ENCODE measurements at places on chromosomes 16 and 17.

- DNase-seq: no peak
Observed at GRCh38 chr17:28969706-28970393, 18.5 kb upstream of the PHF12 start.

DNA sequence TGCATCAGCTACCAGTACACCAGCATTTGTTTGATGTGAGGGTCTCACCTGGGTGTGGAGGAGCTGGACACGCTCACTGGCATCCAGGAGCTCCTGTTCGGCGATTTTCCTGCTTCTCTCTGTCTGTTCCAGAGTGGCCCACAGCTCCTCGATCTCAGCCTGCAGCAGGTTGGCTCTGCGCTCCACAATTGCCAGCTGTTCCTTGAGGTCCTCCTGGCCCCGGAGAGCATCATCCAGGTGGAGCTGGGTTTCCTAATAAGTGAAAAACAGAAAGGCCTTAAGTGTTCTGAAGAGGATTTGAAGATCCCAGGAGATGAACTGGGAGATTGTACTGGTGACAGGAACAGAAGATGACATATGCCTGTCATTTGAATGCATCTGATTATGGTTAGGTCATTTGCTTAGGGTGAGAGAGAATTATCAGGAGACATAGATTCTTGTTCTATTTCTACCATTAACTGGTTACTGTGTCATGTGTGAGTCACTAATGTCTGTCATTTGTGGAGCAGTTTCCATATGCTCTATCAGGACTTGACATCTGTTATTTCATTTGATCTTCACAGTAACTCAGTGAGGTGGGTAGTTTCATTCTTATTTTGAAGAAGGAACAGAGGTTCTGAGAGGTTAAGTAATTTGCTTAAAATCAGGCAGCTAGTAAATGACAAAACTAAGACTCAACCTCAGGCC is 21.5 kb upstream of the MYH13 start:
- DNase-seq: no peak

GRCh38 chr17:64240741-64241347 is 22.2 kb downstream of the TEX2 start:
- no peak for DNase-seq

GRCh38 chr16:30659507-30660423 is 1.5 kb downstream of the FBRS start:
- DNase-seq: peak; percentile 10

GRCh38 chr16:73616166-73616753 is 568.3 kb upstream of the ZFHX3 start:
- no peak for DNase-seq

DNA sequence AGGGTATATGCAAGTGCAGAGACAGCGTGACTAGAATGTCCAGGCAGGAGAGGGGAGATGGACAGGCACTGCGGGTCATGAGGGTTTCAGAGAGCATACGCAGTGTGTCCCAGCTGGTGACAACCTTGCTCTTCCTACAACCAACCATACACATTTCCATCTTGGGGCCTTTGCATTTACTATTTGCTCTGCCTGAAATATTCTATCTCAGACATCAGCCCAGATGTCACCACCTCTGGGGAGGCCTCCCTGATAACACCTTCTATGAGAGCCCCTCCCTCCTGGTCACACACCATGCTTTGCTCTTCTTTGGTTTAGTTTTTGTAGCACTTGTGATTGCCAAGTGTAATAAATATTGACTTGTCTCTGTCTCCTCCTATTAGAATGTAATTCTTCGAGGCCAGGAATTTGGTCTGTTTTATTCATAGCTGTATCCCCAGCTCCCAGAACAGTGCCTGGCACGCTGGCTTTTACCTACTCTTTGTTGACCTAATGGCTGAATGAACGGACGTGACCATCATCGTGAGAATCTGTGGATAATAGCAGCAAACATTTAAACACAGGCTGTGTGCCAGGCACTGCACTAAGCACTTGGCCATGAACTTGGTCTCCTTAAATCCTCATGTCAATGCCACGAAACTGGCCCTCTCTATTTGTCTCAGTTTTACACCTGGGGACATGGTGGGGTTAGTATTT is 51.9 kb downstream of the PLCG2 start:
- DNase-seq: no peak

DNA sequence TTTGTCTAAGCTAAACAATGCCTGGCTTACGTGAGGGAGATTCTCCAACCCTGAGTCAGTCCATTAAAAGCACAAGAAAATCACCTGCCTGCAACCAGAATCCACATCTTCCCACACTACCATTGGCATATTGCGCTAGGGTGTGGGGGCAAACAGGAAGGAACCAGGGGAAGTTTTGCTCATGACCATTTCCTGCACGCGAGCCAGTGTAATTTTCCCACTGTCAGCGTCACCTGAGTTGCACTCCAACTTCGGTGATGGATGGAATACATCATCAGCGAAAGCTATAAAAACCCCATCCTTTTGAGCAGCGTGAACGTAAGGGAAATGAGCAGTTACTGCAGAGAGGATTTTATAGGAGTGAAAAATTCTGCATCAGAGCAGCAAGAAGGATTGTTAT is 167.9 kb upstream of the NOL11 start:
- DNase-seq: no peak

- DNase-seq: no peak
Observed at GRCh38 chr17:58294034-58294433, 13.3 kb upstream of the MPO start.

GRCh38 chr16:84643180-84643583 is 5.1 kb upstream of the KLHL36 start:
- DNase-seq: no peak

- DNase-seq: no peak
Observed at GRCh38 chr16:9232102-9232770, 140.8 kb downstream of the HAPSTR1 start.

- no peak for DNase-seq
Observed at GRCh38 chr17:51257150-51258081, 2.4 kb downstream of the MBTD1 start.

DNA sequence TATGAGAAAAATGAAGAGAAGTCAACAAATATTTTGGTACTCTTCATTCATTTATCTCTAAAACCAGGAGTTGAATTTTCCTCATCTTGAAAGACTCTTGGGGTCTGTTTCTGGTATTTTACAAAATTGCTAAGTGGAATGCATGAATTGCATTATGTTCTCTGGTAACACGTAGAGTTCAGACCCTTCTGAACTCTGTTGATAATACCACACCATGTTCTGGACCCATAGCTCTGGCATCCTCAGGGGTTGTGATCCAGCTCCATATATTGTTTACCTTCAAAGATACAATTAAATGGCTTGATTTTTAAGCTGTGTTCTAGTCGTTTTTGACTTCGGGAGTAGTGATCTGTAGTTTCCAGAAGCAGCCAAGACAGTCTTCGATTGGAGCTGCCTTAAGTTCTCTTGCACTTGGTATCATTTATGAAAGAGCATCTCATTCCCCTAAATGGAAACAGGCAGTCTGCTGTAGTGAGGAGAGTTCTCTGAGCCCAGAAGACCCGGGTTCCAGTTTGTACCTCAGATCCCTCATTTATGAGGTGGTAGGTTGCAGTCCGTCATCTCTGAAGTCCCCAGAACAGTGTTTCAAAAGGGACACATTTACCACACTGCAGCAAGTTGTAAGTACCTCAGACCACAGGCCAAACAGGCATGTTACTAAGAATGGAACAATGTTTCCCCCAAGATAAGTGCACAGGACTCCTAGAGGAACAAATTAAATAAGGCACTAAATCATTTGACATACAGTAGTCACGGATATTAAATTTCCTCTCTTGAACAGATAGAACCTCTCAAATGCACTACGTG is 9.6 kb downstream of the PSMD7 start:
- DNase-seq: no peak

GRCh38 chr16:22012241-22012640 is 4.3 kb downstream of the MOSMO start:
- no peak for DNase-seq

- no peak for DNase-seq
Observed at GRCh38 chr16:73730481-73731090, 566.0 kb upstream of the PSMD7 start.

GRCh38 chr16:46961373-46962353 is 11.8 kb downstream of the DNAJA2 start:
- DNase-seq: no peak

DNA sequence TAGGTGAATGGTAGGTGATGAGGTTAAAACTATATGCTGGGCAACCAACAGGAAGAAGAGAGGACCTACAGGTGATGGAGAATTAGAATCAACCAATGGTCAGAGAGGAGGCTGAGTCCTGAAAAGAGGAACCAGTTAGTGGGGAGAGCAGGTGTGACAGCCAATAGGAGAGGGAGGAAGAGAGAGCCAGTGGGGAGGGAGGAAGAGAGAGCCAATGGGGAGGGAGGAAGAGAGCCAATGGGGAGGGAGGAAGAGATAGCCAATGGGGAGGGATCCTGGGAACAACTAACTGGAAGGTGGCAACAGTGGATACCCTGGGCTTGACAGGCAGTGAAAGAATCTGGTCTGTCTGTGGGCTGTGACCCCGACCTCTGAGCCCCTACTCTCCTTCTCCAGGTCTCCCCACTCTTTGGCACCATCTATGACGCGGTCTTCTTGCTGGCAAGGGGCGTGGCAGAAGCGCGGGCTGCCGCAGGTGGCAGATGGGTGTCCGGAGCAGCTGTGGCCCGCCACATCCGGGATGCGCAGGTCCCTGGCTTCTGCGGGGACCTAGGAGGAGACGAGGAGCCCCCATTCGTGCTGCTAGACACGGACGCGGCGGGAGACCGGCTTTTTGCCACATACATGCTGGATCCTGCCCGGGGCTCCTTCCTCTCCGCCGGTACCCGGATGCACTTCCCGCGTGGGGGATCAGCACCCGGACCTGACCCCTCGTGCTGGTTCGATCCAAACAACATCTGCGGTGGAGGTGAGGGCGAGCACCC is 3.7 kb downstream of the GUCY2D start:
- no peak for DNase-seq

DNA sequence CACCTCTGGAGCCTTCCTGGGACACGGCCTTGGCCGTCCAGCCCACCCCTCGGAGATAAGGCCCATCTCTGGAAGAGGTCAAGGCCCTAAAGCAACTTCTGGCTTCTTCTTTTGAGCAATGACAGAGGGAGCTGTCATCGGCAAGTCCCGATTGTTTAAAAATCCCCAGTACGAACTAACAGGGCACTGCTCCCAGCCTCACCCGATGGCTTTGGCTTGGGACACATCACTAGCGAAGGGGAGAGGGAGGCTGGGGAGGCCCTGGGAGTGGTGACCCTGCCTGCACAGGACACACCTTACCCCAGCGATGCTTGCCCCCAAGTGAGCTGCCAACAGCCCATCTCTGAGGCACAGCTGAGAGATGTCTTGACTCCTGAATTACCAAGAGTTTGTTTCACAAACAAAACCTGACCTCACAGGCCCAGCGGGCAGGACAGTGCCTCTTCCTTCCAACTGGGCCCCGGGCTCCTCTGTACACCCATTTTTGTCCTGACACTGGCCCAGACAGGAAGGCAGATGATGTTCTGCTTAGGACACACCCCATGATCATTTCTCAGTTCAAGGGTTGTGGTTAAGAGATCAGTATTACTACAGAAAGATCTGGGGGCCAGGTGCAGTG is 4.8 kb downstream of the SYNGR2 start:
- DNase-seq: no peak

DNA sequence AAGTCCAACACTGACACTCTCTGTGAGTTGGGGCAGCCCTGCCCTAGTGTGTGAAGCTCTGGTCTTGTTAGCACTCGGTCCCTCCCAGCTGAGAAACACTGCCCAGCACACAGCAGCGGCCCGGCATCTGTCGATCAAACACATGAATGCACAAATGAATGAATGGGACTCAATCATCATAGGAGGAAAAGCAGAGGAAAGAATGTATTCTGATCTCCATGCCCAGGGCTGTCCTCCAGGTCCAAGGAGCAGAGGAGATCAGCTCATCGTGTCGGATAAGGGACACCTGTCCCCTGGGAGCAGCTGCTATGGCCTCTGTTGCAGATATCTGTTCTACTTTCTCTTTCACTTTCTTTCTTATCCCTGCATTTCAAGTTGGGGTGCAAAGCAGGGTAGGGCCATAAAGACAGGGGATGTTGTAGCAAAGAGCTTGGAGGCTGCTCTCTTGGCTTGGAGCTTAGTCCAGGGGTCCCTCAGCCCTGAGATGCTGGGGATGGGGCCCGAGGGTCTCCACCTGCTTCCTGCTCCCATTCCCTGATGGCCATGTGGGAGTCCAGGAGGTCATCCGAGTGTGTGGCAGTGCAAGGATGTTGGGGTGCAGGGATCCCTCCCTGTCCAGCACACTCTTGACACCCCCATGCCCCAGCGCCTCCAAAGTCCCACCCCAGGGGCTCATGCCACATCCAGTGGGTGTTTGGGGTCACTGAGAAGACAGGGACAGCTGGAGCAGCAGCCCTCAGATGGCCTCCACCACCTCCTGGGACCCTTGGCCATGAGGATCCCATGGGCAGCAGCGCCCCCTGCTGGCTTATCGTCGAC is 88.2 kb downstream of the IRF8 start:
- no peak for DNase-seq

DNA sequence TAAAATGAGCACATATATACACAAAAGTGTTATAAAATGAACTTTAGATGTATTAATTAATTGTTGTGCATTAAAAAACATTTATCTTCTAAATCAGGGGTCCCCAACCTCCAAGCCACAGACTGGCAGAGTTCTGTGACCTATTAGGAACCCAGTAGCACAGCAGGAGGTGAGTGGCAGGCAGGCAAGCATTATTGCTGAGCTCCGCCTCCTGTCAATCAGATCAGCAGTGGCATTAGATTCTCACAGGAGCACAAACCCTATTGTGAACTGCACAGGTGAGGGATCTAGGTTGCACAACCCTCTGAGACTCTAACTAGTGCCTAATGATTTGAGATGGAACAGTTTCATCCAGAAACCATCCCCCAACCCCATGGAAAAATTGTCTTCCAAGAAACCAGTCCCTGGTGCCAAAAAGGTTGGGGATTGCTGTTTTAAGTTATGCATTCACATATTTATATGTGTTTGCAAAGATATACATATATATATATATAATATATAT is 583.7 kb downstream of the KCNJ2 start:
- no peak for DNase-seq

DNA sequence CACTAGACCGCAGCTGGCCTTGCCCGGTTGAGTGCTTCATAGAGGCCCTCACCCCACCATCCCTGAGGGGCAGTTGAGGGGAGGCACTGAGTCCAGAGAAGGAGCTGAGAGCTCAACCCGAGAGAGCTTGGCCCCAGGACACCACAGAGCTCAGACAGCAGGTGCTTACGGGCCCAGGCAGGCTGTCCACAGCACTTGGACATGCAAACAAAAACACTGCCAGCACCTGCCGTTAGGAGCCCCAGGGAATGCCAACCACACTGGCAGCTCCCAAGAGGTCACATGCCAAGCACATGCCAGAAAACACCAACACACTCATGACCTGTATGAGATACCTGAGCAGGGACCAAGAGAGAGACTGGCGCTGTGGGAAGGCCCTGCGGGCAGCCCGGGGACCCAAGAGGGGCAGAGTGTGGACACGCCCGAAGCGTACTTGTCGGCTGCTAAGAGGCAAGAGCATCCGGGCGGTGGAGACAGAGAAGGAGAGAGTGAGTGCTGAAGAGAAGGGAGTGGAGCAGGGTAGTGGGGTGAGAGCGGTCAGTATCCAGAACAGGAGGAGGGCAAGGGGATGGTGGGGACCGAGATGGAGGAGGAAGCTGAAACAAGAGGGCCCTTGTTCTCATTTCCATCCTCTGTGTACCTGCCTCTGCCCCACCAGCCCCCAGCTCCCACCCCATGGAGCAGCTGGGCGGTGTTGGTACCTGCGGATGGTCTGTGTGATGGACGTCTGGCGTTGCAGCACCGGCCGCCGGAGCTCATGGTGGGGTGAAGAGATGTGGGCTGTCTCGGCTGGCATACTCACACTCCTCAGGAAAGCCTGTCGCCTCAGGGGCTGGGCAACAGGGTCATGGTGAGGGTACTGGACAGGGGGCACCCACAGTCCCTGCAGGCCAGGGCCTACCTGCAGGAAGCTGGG is 8.2 kb downstream of the RHBDF1 start:
- no peak for DNase-seq

Data from activated CD4-positive, alpha-beta T cell treated with anti-CD3 and anti-CD28 coated beads, Interleukin-2, amount 50 U/mL, for 24 hours (primary cell).